ENCODE measurements at places on chromosomes 13 and 19.

- DNase-seq, result no peak
Observed at GRCh38 chr13:23636360-23636759, 66.1 kb downstream of the TNFRSF19 start.

DNA sequence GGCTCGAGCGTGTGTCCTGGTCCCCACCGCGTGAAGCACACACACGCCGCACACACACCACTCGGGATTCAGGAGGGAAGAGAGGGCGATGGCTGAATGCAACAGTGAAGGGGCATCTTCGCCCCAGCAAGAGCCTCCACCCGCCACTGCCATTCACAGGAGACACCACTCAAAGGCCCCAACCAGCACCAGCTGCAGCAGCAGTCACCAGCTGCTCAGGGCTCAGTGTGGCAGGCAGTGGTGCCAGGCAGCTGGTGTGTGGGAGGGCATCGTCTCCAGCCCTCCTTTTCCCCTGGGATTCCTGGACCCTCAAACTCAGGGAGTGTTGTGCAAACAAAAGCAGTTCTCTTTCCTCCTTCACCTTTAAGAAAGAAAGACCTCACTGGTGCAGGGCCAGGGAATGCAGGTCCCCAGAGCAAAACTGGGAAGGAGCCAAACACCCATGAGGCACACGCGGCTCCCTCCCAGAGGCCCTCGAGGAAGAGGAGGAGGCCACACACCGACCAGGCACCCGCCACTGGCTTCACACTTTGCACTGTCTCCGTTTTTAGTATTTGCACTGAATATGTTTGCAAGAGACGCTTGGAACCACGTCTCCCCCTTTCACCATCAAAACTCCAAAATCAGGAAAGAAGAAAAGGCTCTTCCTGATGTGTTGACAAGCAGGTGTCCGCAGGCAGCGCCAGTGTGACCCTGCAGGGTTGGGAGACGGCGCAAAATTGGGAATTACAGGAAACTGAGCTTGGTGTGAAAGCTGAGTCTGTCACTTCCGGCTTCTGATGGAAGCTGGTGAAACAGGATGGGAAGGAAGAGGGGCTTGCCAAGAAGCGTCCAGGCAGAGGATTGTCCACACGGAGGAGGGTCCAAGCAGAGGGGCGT is 26.4 kb upstream of the F7 start:
- no peak for DNase-seq

GRCh38 chr13:43307921-43308433 is 284.6 kb downstream of the DNAJC15 start:
- no peak for DNase-seq

DNA sequence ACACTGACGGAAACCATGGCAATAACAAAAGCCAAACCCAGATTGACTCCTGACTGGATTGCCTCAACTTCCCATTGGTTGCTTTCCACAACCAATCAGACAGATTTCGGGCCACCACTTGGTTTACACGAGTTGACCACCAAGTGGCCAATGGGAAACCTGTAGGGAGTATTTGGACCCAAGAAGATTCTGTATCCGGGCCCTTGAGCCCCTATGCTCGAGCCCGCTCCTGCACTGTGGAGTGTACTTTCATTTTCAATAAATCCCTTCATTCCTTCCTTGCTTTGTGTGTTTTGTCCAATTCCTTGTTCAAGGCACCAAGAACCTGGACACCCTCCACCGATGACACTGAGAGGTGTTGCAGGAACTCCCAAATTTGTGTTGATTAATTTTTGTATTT is 24.1 kb upstream of the URI1 start:
- DNase-seq, result no peak

DNA sequence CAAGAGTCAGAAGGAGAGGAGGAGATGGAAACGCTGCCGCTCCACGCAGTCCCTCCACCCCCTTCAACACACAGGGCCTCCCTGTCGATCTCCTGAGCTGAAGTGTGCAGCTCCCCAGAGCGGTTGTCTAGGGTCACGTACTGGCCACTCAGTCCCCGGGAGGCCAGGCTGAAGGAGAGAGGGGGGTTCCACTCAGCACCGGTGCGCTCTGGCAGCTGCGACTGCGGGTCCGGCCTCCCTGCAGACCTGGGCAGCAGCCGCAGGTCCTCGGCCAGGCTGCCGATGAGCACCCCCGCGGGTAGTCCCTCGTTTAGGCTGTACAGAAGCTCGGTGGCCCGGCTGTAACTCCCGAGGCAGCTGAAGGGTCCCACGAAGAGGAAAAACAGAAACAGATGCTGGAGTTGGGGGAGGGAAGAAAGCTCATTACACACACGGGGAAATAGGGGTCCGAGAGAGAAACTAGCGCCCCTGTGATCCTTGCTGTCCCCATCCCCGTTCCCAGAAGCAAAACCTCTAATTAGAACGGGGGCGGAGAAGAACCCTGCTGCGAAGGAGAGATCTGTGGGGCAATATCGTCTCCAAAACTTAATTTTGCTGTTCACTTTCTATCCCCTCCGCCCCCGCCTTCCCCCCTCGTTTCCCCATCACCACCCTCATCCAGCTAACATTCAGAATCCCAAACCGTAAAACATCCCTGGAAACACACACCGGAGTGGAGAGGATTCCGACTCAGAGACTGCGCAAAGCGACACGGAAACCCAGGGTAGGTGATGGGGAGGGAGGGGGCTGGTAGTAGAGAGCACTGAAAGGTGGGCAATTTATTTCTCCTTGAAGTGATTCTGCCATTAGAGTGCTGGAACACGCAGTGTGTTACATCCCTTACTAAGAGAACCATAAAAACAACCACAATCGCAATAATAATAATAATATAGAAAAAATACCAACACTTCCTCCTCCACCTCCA is 1.8 kb downstream of the PCDH20 start:
- no peak for DNase-seq

- no peak for DNase-seq
Observed at GRCh38 chr13:50208826-50209335, 193.6 kb downstream of the KCNRG start.

GRCh38 chr13:103012646-103013045 is 53.6 kb downstream of the SLC10A2 start:
- DNase-seq, result no peak

GRCh38 chr13:97435794-97436193 is 1.8 kb downstream of the RAP2A start:
- no peak for DNase-seq

DNA sequence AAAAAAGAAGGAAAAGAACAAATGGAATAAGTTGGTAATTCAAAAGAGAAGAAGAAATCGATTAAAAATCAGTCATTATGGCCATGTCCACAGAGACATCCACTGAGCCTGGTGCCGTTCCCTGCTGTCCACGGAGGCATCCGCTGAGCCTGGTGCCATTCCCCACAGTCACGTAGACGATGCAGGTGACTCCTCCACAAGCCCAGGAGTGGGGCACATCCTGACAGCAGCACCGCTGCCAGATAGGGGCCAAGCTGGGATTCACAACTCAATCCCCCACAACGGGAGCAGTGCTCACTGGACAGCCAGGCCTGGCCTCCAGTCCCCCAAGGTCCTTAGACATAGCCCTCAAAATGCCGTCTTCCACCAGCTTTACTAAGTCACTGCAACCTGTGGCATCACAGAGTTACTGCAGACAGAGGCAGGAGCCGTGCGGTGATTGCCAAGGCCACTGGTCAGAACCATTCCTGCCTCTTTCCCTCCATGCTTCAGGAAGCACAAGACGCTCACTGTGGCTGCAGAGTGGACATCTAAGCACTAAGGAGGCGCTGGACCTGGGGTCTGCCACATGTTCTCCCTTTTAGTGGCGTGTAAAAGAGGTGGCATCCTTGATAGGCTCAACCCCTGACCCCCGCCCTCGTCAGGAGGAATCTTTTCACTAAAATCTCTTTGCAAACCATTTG is 131.5 kb upstream of the SPACA7 start:
- no peak for DNase-seq

All from stimulated activated CD4-positive, alpha-beta T cell treated with anti-CD3 and anti-CD28 coated beads, Interleukin-4, amount 100 ng/mL, for 24 hours (primary cell).